Stimulated activated CD4-positive, alpha-beta T cell treated with anti-CD3 and anti-CD28 coated beads, Interleukin-12 subunit alpha, Interleukin-12 subunit beta, amount 100 ng/mL, for 48 hours (primary cell): ENCODE measurements at places on chromosomes 7 and 10.

- no peak for DNase-seq
Observed at GRCh38 chr10:62454687-62455397, 80.7 kb downstream of the ZNF365 start.

DNA sequence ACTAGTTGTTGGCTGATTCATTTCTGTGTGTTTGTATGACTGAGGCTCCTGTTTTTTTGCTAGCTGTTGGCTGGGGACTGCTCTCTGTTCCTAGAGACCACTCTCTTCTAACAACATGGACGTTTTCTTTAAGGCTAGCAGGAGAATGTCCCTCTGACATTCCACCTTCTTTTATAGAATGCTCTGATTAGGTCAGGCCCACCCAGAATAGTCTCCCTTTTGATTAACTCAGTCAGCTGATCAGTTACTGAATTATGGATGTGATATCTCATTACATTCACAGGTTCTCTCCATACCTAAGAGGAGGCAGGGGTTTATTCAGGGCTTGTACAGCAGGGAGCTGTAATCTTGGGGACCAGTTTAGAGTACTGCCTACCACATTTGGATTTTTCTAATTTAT lies 175.6 kb upstream of the RHOBTB1 start:
- no peak for DNase-seq

DNA sequence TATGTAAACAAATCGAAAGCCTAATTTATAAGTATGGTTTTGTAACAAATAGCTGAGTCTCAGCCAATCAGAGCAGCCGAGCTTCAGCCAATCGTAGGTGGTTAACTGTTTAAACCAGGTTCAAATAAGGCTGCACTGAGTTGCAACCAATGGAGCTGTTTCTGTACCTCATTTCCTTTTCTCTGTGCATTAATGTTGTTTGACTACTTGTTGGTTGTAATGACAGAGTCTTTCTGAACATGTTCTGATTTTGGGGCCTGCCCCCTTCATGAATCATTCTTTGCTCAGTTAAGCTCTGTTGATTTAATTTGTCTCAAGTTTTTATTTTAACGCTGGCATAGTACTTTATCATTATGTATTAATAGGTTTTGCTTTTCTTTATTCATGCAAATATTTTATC lies 14.6 kb downstream of the OTUD1 start:
- no peak for DNase-seq

GRCh38 chr10:59905731-59906416 lies 482 bp downstream of the CCDC6 start:
- DNase-seq, result no peak
